ENCODE measurements at places on chromosomes 1 and 21.
A peak's percentile ranks its signal among the peaks of the same experiment; 100 is the strongest.

DNA sequence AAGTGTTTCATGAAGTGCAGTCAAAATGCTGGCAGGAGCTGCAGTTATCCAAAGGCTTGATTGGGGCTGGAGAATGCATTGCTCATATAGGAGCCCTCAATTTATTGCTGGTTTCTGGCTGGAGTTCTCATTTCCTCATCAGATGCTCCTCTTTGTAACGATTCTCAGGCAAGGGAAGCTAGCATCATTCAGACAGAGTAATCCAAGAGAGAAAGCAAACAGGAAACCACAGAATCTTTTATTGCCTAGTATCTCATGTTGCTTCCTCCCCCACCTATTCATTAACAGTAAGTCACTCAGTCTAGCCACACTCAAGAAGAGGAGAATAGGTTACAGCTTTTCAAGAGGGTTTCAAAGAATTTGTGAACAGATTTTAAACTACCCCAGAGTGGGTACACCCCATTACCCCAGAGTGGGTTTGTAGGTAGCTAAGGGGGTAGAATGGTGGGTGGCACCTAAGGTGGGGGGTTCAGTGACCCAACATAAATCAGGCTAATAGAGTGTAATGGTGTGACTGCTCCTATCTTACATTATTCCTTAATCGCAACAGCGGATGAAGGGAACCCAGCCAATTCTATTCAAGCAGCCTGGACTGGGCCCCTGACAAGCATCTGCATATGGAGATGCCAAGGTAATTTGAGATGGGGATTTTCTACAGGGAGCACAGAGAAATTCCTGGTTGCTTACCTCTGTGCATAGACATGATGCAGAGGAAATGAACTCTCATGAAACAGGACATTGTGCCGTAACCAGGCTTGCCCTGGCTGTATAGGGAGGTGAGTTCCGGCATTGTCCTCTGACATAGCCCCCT lies 67.1 kb downstream of the KCNJ15 start:
- DNase-seq, result no peak

DNA sequence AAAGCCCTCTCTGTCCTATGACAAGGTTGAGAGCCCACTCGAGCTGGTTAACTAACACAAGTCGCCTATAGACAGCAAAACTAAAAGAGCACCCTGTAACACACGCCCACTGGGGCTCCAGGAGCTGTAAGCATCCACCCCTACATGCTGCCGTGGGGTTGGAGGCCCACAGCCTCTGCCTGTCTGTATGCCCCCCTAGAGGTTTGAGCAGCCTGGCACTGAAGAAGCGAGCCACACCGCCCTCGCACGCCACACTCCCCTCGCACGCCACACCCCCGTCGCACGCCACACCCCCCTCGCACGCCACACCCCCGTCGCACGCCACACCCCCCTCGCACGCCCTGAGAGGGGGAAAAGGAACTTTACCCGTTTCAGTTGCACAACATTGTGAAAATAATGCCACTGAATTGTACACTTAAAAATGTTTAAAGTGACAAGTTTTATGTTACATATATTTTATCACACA lies 13.2 kb upstream of the HMGCL start:
- peak; percentile 80 for DNase-seq

GRCh38 chr1:54927472-54928240 lies 40.7 kb upstream of the DHCR24 start:
- DNase-seq, result no peak

- no peak for DNase-seq
Observed at GRCh38 chr1:227556288-227556687, 7.1 kb upstream of the ZNF678 start.

- DNase-seq, result peak; percentile 43
Observed at GRCh38 chr1:14969006-14969405, 184.5 kb upstream of the TMEM51 start.

GRCh38 chr21:14527696-14528652 lies 18.1 kb downstream of the SAMSN1 start:
- no peak for DNase-seq

GRCh38 chr21:33755354-33755753 lies 113.1 kb downstream of the ITSN1 start:
- no peak for DNase-seq

Data from stimulated activated naive CD8-positive, alpha-beta T cell treated with anti-CD3 and anti-CD28 coated beads, Interleukin-15, Interleukin-2, amounts not matched to agents 100 U/mL and 50 U/mL, for 24 hours (primary cell).